ENCODE measurements at places on chromosomes 7 and 10. TPM values are rescaled to one million over a fixed set of nuclear protein-coding genes. Genes with fewer than 3 reads are reported as not detected.
A peak's percentile ranks its signal among the peaks of the same experiment; 100 is the strongest.

- H3K27ac ChIP-seq, result peak overlapping the region; percentile 12
- H3K4me1 ChIP-seq, result no peaks in the 10 kb centered on the region
- H3K36me3 ChIP-seq, result no peaks in the 10 kb centered on the region
- DNase-seq, result no peak
- no peak overlapping the region for H3K4me3 ChIP-seq
These were observed 55.1 kb upstream of the KDM7A start for GRCh38 chr7:140231771-140232491.

GRCh38 chr10:132107949-132108877 is 42.5 kb downstream of the JAKMIP3 start:
- no peaks in the 10 kb centered on the region for H3K27me3 ChIP-seq
- no peak for DNase-seq
- no peaks in the 10 kb centered on the region for H3K36me3 ChIP-seq
- no peaks in the 10 kb centered on the region for H3K4me1 ChIP-seq

- DNase-seq, result peak; percentile 56
- H3K4me1 ChIP-seq, result peaks cover 41% of the 10 kb centered on the region
- H3K36me3 ChIP-seq, result no peaks in the 10 kb centered on the region
- H3K27me3 ChIP-seq, result no peaks in the 10 kb centered on the region
These were observed 4.6 kb downstream of the BRI3 start for GRCh38 chr7:98286093-98286539.

DNA sequence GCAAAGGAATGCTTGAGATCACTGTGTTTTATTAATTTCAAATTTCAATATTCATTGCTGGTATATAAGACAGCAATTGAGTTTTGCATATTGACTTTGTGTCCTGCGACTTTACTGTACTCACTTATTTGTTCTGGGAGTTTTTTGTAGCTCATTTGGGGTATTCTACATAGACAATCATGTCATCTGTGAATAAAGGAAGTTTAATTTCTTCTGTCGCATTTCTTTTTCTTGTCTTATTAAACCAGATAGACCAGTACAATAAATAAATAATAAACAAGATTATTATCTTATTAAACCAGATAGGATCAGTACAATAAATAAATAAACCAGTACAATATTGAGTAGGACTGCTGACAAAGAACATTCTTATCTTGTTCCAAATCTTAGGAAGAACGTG is 448.2 kb downstream of the RPS24 start:
- H3K4me1 ChIP-seq, result no peaks in the 10 kb centered on the region
- no peak for DNase-seq
- no peak overlapping the region for H3K4me3 ChIP-seq
- no peaks in the 10 kb centered on the region for H3K27me3 ChIP-seq

- H3K36me3 ChIP-seq, result no peaks in the 10 kb centered on the region
- no peak overlapping the region for H3K4me3 ChIP-seq
- H3K27ac ChIP-seq, result no peak overlapping the region
- no peaks in the 10 kb centered on the region for H3K4me1 ChIP-seq
These were observed 16.7 kb downstream of the DPYSL4 start for GRCh38 chr10:132203256-132204077.

DNA sequence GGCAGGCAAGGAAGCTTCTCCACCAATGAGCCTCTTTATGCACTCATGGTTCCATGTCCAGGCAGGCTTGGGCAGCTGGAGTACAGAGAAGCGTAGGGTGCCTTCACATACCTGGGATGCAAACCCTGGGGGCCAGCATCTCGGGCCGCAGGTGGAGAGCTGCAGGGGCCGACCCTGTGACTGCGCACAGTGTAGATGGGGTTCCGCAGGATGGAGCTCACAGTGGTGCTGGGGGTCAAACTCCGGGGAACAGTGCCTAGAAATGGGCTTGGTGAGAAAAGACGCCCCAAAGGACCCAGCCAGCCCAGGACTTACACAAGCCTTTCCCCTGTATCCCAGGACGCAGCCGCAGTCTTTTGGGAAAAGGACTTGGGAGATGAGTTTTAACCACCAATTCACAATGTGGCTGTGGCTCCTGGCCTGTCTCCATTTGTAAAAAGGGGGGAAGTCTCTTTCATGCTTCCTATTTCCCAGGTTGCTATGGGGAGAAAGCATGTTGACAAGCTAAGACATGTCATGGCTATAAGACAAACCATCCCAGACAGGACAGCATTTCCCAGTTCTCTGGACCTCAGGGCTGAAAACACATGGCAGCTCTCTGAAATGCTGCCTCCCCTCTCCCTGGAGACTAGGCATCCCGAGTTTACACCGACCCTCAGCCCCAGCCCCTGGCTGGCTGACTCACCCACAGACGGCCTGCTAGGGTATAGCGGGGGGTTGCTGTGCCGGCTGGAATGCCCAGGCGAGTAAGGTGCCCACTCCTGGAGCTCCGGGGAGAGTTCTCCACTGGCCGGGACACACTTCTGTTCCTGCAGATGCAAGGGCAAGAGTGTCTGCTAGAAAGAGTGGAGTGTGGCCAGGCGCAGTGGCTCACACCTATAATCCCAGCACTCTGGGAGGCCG is 107.1 kb downstream of the DLG5 start:
- H3K27ac ChIP-seq, result no peak overlapping the region
- no peak overlapping the region for H3K4me3 ChIP-seq
- DNase-seq, result no peak

- no peaks in the 10 kb centered on the region for H3K27me3 ChIP-seq
- H3K4me1 ChIP-seq, result peaks cover 5% of the 10 kb centered on the region
- no peak for DNase-seq
- H3K36me3 ChIP-seq, result no peaks in the 10 kb centered on the region
These were observed 73.0 kb upstream of the LRRC4 start for GRCh38 chr7:128104108-128104742.

MUC12 gene
- total RNA-seq, result 0.70 TPM

RELN gene
- 0.42 TPM for total RNA-seq
